ENCODE measurements at places on chromosomes 3 and 15.

DNA sequence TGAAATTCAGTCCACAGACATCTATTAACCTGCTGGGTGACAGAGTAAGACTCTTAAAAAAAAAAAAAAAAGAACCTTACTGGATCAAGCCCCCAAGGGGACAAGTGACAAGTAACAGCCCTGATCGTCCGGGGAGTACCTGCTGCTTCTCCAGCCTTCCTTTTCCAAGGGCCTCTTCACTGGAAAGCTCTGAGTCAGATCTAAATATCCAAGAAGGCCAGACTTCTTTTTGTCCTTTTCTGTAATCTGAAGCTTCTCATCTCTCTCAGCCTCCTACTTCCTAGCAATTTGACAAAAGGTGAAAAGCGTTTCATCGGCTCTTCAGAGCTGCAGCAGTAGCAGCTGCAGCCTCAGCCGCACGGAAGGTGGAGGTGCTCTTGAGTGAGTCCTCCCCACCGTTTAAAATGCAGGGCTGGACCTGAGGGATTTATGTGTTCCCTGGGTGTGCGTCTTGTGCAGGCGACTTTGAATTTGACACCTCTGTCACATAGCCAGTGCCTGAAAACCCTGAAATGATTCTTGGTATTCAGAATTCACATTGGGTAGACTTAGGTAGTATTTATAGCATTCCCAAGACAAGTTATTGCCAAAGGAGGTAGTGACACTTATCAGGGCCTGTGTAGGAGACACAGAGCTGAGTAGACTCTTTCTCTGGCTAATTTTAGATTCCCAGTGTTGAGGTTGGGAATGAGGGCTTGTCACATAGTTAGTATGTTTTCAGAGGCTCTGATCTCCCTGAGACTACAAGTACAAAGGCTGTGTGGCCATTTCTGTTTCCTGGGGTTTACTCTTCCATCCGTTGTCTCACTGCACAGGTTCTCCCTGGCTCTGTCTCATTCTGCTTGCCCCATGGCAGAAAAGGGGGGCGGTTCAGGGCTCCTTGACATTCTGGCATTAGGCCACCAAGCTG lies 291.2 kb upstream of the C2CD4B start:
- no peak for DNase-seq

GRCh38 chr3:36911990-36912804 lies 32.7 kb downstream of the TRANK1 start:
- DNase-seq, result no peak

GRCh38 chr3:144409319-144409718 lies 437.7 kb downstream of the DIPK2A start:
- no peak for DNase-seq

DNA sequence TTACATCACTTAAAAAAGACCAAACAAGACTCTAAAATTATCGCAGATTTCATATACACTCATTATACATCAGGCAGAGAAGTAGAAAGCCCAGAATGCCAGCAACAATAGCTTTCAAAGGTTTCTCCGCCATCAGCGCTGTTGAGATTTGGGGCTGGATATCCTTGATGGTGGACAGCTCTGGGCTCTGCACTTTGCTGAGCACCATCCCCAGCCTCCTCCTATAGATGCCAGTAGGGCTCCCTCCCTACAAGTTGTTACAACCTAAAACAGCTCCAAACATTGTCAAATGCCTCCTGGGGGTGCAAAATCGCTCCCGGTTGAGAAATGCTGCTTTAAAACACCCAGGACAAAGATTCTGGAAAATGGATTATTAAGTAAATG lies 73.5 kb downstream of the ATP10A start:
- no peak for DNase-seq

DNA sequence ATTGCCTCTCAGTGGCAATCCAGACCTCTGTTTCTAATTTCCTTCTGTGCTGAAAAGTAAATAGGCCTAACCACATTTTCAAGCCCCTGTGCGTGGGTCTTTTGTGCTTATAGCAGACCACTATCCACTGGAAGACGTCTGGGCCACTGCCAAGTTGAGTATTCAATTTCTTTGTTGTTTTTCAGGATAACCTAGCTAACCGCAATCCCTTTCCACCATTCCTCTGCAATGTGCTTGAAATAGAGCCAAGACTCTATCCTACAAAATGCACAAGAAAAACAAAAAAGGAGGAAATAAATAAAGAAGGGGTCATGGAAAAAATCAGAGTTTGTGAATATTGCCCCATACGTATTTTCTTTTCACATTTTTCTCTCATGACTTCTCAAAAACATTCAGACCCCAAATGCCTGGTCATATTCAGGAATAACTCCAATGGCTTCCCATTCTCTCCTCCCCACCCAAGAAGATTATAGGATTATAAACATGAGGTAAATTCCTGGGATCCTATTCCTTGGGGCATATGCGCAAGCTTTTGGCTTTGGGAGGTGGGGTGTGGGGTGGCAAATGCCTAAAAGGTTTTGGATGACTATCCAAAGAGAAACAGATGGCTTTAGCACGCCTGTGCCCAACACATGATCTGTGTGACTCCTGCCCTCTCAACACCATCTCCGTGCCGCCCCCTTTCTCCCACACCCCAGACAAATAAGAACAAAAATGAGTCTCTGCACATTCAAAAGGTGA lies 217.9 kb upstream of the THBS1 start:
- DNase-seq, result no peak

GRCh38 chr3:76930712-76931111 lies 109.2 kb upstream of the ROBO2 start:
- DNase-seq, result no peak

- no peak for DNase-seq
These were observed 6.5 kb downstream of the TAGLN3 start for GRCh38 chr3:112005091-112005672.

DNA sequence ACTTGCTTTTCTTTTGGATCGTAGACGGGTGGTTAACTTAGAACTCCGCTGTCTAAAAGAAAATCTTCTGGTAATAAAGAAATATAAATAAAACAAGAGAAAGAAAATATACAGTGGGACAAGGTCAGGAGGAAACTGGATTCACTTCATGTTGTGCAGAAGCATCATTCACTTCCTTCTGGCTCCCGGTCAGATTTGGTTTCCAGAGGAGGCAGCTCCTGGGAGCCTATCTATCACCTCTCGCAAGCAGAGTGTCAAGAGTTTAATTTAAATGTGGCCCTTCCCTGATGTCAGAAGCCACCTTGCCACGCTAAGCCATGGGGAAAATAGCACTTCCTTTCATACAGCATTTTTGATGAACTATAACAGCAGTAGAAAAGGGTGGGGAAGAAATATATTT lies 139.1 kb downstream of the NSMCE3 start:
- no peak for DNase-seq

- no peak for DNase-seq
These were observed 8.8 kb downstream of the FYTTD1 start for GRCh38 chr3:197758512-197758911.

- DNase-seq, result no peak
These were observed 342.4 kb upstream of the KCNMB2 start for GRCh38 chr3:178193846-178194245.

DNA sequence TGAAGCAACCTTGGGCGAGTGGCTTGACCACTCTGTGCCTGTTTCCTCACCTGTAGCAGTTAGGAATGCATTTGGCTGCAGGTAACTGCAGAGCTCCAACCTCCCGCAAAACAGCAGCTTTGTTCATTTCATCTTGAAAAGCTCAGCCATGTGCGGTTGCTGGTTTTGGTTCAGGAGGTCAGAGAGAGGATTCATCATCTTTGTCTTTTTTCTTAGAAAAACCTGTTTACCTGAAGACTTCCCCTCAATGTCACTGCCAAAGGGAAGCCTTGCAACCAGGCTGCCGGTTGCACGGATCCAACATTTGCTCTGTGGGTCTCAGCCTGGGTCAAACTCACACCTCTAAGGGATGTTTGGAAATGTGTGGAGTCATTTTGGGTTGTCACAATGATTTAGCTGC lies 16.4 kb upstream of the FURIN start:
- no peak for DNase-seq

GRCh38 chr15:94682171-94682570 lies 450.8 kb downstream of the MCTP2 start:
- no peak for DNase-seq

DNA sequence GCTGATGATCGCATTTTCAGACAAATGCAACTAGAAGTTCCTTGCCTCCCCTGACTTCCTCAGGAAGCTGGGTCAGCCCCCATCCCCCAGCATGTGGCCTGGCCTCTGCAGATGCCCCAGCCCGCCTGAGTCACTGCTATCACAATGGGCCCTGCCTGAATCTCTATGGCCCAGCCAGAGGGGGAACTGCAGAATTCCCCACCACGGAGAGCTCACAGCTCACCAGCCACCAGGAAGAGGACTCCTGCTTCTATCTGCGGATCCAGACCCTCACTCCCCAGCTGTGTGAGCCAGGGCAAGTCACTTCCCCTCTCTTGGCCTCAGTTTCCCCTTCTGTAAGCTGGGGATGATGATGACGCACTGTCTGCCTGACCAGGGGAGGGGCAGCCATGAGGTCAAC lies 6.9 kb downstream of the PLXND1 start:
- no peak for DNase-seq

DNA sequence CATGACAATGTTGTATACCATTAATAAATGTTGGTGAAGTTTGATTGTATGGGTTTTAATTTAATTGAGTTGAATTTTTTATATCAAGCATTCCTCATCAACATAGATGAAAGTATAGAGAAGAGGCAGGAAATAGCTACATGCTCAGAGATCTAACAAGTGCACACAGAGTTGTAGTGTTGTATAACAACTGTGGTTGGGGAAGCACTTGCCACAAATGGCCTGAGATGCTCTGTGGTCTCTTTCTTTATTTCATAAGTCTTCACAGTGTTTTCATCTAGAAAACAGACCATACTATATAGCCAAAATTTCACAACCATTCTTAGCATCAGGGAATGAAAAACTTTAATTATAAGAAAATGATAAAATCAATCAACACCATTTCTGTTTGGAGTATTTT lies 682.6 kb upstream of the NECTIN3 start:
- DNase-seq, result no peak

GRCh38 chr3:28316226-28316625 lies 32.3 kb upstream of the ZCWPW2 start:
- no peak for DNase-seq

GRCh38 chr15:31197497-31198414 lies 96.2 kb upstream of the TRPM1 start:
- no peak for DNase-seq

- DNase-seq, result no peak
These were observed 83.6 kb upstream of the SLCO3A1 start for GRCh38 chr15:91769894-91770293.

DNA sequence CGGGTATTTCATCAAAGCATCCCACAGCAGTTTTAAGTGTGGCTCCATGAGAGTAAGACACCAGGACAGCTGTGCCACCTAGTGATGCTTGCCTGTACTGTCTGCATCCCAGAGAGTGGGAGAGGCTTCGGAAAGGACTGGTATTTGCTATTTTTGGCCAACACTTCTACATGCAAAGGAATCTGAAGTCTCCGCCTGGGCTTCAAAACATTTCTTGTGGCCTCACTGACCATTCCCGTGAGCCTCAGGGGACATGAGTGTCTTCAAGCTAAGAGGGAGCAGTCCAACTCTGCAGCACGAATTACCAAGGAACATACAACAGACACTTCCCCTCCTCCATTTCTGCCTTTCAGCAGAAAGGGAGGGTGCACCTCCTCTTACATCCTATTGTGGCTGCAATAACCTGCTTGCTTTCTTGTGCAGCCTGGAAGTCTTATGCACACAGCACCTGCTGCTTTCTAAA lies 177.5 kb downstream of the RORA start:
- no peak for DNase-seq

- no peak for DNase-seq
These were observed 16.9 kb downstream of the CSPG4 start for GRCh38 chr15:75695634-75696310.

- DNase-seq, result no peak
These were observed 36.1 kb downstream of the AP3S2 start for GRCh38 chr15:89857673-89858072.

DNA sequence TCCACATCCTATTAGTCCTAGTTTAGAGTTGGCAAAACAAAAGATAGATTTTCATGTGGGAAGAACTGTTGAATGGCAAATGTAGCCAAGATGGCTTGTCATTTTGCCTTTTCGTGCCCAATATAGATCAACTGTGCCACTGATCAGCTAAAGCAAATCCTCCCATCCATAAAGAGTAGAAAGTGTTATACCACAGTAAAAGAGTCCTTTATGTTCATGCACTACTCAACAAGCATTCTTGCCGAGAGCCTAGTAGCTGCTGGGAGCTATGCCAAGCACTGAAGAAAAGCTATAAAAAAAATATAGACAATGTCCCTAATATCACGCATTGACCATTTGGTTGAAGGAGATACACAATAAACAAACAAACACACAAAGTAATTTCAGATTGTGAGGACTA lies 225.2 kb downstream of the KCNMB2 start:
- DNase-seq, result no peak

DNA sequence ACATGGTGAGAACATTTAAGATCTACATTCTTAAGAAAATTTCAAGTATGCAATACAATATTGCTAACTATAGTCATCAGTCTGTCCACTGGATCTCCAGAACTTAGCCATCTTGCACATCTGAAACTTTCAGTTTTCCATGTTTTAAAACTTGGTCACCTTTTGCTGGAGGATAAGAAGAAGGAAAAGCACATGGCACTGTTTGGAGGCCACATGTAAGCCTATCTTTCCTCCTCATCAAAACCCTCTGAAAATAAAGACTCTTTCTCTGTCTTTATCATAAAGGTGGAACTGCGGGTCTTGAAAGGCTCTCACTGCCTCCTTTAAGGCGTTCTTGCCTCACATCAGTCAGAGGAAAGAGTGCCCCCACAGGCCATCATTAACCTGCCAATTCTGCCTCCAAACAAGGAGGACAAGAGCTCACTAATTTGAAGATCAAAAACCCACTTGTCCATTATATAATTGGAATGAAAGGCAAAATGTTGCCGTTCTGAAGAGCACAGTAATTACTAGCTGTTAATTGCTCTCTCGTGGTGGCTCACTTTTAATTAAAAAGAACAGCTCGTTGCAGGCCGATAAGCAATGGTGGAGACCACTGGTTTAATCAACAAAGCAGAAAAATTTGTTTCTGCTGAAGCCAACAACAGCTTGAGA lies 157.8 kb downstream of the MECOM start:
- no peak for DNase-seq

- no peak for DNase-seq
These were observed 63.1 kb downstream of the SPSB4 start for GRCh38 chr3:141114179-141114745.

DNA sequence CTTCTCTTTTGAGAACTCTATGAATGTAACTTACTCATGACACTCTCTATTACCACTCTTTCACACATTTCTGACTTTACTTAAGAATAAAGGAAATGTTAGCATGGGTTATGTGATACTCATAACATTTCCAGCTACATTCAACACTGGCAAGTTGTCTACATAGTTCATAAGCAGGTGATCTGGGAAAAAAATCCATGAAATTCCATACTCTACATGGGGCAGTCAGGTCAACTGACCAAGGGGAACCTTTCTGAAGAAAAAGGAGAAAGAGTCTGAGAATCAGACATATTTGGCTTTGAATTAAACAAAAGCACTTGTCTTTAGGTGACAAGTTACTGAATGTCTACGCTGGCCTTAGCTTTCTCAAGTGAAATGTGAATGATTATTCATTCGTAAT lies 329.1 kb upstream of the ROBO1 start:
- no peak for DNase-seq

GRCh38 chr15:95446854-95447253 lies 883.6 kb upstream of the NR2F2 start:
- no peak for DNase-seq
